Activated CD8-positive, alpha-beta T cell treated with anti-CD3 and anti-CD28 coated beads, Interleukin-2, amount 10 ng/mL, durations not matched to agents 7 days and 5 days (primary cell): ENCODE measurements at places on chromosomes 1 and 21.

GRCh38 chr1:152622803-152623202, at the start of gene LCE3A:
Gene LCE3A (minus strand): TSS chr1:152623103. CDS start chr1:152623103, 0 bp downstream.
- peak; percentile 25 for DNase-seq

DNA sequence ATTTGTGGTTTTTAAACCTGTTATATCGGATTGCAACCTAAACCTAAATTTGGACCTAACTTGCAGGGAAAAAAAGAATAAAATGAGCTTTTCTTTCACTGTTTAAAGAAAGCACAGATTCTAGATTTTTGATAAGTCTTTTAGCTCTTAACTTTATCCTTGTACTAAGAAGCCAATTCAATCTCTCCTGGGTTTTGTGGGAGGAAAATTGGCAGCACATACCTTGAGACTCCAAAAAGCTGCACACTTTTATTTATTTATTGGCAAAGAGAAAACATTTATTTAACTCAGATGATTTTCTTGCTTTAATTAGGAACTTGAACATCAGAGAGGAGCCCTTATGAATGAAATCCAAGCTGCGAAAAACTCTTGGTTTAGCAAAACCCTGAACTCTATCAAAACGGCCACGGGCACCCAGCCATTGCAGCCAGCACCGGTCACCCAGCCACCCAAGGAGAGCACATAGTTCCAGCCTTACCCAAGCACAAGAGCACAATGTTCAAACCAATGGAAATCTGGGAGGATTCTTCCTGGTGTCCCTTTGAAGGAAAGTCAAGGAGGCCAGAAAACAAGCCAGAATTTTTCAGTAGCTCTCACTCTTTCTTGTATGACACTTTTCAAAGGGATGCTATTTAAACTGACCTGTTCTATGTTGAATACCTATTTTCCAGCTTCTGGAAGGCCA, 10.1 kb upstream of the CACYBP start:
- DNase-seq, result no peak

GRCh38 chr1:82848043-82848442, 1047.3 kb downstream of the ADGRL2 start:
- no peak for DNase-seq

GRCh38 chr1:190320952-190321351, 156.7 kb downstream of the BRINP3 start:
- DNase-seq, result no peak

DNA sequence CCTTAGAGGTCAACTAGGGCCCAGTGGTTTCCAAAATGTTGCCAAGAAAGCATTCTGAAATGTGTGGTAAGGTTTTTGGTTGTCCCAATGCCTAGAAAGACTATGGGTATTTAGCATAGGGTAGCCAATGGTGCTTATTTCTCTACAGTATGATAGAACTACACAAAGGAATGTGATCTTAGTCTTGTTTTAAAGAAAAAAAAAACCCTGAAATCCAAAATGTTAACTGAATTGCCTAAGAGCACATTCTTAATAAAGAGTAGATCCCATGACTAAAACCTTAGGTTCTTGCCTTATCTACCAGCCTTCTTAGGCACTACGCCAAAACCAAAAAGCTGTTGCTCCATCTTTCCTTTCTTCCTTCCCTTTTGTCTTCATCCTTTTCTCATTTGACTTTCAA, 428.2 kb downstream of the MRPL39 start:
- DNase-seq, result no peak

DNA sequence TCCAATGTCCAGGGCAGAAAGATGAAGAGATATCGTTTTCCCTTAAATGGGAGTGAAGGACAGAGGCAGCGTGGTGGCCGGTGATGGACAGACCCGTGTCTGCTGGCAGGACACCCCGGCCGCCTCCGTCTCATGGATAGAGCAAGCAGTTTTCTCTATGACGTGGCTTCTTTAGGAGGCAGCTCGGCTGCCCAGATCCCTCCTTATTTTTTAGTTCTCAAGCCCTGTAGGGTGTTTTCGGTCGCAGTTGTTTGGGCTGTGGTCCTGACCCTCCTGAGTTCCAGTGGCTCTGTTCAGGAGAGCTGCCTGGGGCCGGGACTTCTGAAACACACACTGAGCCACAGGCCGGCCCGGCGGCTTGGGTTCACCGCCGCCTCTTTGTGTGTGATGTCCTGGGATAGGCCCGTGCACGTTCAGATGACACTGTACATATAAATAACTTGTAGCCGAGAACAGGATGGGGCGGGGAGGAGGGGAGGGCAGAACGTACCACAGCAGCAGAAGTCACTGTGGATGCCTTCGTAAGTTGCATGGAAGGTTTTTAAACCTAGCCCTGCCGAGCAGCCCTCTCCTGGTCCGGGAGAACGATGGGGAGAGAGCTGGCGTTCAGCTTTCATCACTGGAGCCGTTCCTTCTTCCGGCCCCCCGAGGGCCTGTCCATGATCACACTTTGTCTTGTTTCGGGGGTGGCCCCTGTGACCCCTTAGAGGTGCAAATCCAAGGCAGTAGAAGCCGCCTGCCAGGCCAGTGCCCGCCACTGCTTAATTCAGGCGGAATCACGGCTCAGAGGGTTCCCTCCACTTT, 65.2 kb downstream of the SIK1 start:
- peak; percentile 83 for DNase-seq

- no peak for DNase-seq
These were observed 1099.5 kb downstream of the PLA2G4A start for GRCh38 chr1:187928288-187928687.

DNA sequence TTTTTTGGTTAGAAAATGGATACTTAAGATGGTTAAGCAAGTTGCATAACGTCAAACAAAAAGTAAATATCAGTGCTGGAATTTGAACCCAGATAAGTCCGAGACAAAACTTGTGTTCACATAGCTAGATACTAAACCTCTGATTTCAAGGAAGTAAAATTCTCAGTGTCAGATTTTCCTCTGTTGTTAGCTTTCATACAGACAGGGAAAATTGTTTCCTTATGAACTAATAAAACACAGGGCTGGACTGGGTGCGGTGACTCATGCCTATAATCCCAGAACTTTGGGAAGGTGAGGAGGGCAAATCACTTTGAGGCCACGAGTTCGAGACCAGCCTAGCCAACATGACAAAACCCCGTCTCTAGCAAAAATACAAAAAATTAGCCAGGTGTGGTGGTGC, 51.3 kb downstream of the PCNX2 start:
- DNase-seq, result no peak

DNA sequence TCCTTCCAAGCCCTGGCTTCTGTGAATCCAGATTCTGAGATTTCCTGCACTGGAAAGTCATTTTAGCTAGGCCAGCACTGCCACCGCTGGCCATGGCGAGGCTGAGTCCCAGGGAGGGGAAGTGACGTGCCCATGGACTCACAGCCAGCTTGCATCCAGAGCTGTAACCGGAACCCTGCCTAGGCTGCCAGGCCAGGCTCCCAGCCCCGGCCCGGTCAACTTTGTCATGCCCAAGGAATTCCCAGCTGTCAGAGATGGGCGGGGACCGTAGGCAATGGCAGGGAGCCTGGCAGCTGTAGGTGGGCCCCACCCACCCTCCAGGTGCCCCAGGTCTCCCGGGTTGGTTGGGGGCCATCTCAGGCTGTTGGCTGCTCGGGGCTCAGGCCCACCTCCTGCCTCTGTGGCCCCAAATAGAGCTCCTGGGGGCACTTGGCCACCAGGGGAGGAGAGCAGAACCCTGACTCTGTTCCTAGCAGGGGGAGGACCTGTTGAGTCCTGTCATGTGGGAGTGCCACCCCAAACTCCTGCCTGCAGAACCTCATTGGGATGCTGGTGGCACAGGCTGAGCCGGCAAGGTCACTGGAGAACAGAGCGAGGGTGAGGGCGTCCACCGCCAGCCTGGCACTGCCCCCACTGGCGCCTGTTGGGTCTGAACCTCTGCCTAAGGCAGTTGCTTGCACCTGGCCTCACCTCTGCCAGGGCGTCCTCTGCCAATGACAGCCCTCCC, 57.8 kb downstream of the FOXO6 start:
- DNase-seq, result no peak

GRCh38 chr21:30148906-30149305, 17.7 kb downstream of the CLDN17 start:
- DNase-seq, result no peak

- DNase-seq, result no peak
These were observed 102.8 kb upstream of the ARTN start for GRCh38 chr1:43830802-43831201.

DNA sequence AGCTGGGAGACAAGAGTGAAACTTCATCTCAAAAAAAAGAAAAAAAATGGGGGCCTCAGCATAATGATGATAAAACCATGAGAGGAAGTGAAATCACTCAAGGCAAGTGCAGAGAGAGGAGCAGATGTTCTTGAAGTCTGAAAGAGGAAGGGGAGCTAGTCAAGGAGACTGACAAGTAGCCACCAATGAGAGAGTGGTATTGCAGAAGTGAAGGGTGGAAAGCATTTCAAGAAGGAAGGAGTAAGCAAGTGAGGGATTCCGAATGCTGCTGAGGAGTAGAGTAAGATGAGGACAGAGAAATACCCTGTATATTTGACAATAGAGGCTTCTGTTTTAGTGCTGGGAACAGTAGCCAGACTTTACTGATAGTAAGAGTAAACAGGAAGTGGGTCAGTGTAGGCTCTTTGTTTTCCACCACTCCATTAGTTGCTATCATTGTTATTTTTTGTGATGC, 2.9 kb downstream of the TATDN3 start:
- no peak for DNase-seq

GRCh38 chr1:20110679-20111078, 8.7 kb downstream of the PLA2G2D start:
- no peak for DNase-seq

DNA sequence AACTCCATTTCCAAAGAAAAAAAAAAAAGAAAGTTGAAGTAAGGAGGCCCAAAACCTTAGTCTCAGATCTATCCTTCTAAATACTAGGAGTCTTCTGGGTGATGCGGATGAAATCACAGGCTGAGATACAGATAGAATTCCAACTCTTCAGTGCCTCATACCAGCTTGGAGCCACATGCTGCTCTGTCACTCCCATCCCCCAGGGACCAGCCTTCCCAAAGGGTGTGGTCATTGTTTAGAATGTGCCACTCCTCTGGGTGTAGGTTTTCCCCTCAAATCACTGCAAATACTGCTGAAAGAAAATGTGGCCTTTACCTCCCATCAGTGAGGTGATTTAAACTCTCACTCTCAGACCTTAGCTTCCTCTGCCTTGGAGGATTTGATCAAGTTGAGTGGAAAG, 112.9 kb downstream of the CDC7 start:
- DNase-seq, result no peak

DNA sequence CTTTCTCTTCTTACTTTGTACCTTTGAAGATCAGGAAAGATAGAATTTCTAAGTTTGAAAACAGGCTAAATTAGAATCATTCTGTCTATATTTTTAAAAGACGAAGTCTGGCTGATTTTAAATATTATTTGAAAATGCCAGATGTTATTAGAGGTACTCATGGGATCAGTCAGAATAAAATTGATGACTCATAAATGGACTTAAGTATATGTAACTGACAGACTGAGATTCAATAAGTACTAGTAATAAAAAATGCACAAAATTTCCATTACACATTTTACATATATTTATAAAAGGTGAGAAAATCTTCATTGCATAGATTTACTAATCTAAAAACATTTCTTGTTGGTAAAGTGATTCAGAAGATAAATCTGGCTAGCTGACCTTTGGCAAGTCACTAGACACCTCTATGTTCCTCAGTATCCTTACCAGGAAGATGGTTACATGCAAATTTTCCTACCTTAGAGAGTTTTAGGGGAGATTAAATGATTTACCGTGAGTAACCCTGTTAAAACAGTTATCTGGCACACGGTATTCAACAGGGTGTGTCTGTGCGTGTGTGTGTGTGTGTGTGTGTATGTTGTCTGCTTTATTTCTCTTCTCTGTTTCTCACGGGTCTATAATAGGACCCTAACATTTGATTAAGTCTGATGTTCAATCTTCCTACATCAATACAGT, 189.0 kb downstream of the RUNX1 start:
- no peak for DNase-seq

DNA sequence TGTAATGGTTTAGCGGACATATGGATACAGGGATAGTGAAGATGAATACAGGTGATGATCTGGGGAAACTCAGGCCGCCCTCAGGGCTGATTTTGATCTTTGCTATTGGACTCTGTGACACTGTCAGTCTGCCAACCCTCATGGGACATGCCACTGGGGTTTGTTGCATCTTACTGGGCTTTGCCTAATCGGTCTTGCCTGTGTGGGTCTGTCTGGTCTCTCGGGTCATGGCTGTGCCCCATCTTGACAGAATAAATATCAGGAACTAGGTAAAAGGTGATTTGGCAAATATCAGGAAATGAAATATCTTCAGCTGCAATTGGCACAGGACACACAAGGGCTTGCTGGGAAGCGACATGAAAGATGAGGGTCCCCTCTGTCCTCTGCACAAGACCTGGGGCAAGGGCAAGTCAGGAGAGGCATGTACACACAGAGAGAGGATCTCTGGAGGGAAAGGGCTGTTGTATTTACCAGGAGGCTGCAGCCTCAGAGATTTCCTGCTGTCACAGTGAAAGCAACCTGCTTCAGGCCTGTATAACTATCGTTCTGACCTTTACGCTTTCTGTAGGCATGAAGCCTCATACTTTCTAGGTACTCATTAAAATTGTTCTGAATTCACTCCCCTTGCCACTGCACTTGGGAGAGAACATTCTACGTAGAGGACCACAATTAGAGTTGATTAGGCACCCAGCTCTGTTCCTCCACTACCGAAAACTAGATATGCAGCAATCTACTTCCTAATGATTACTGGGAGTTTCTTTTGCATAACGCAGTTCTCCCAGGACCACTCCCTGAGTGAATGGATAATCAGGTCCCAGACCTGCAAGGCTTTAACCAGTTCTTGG, 52.0 kb upstream of the GADD45A start:
- no peak for DNase-seq

- DNase-seq, result no peak
These were observed 26.2 kb downstream of the UBASH3A start for GRCh38 chr21:42429856-42430255.

- DNase-seq, result no peak
These were observed 197.9 kb upstream of the COA6 start for GRCh38 chr1:234175363-234175762.

DNA sequence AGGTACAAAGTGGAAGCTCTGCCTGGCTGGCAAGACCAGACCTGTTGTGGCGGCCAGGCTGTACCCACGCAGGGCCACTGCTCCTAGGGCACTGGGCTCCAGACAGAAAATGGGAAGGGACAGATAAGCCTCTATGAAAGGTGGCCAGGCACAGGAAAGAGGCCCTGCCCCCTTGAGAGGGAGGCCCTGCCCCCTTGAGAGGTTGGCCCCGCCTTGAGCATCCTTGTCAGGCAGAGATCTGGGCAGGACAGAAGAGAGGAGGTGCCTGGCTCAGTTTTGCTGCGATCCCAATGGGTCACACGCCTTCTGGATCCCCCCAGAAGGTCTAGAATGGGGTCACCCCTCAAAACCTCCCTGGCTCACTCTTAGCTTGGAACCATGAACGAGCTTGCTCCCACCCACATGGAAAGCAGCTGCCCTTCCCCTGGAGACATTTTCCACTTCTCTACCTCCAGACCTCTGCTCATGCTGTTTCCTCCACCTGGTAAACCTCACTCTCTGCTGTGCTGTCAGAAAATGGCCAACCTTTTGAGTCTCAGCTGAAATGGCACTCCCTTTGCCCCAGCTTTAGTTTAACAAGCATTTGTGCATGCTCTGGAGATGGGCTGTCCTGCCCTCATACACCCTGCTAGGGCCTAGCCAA, 17.5 kb upstream of the ECE1 start:
- DNase-seq, result peak; percentile 55

GRCh38 chr1:175890958-175891357, 147.6 kb upstream of the TNR start:
- no peak for DNase-seq
